Stimulated activated CD4-positive, alpha-beta T cell treated with anti-CD3 and anti-CD28 coated beads, Interleukin-2, amount 100 ng/mL, for 4 hours (primary cell): ENCODE measurements at places on chromosomes 5 and 9.

DNA sequence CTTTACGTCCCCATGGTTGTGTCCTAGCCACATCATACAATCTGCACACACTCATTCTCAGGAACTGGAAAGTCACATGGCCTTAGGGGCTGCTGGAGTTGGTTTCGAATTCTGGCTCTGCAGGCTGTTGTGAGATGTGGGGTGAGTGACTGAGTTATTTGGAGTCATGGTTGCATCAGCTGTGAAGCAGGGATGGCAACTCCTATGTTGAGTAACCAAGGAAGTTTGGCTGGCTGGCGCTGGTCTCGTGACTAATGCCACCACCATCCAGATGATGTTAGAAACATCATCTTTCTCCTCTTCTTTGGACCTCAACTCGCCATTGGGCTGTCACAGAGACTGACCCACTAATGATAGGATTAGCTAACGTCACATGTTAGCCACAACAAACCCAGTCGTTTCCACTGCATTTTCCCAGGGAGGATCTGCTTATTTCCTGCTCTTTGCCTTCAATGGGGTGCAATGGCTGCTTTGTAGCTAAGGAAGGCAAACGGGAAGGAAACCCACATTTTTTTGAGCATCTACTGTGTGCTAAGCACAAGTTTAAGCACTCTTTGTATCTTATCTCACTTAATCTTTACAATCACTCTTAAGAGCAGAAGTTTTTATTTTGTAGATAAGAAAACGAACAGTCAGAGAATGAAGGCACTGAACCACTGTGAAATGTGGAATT lies 78.1 kb upstream of the UBTD2 start:
- no peak for DNase-seq

GRCh38 chr5:53406630-53407316 lies 73.7 kb upstream of the FST start:
- no peak for DNase-seq

DNA sequence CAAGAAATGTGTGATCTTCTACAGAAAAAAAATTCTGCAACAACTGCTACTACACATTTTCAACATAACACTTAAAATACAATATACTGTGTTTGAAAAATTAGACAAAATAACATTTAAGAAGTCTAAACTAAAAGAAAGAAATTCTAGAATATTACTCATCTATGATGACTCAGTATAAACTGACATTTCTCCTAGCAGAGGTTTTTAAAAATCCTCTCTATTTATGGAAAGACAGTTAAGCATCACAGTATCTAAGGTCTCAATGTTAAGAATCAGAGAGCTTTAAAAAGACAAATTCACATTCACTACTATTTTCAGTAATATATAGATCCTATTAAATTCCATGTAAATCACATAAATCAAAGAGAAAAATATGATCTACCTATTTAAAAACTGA lies 61.3 kb downstream of the NR2F1-AS1 start:
- no peak for DNase-seq

- no peak for DNase-seq
Observed at GRCh38 chr9:35056571-35057270, 15.7 kb downstream of the VCP start.

GRCh38 chr5:1806974-1807373 lies 5.8 kb downstream of the NDUFS6 start:
- DNase-seq = no peak

- DNase-seq = no peak
Observed at GRCh38 chr9:120971938-120972337, 45.3 kb upstream of the TRAF1 start.

DNA sequence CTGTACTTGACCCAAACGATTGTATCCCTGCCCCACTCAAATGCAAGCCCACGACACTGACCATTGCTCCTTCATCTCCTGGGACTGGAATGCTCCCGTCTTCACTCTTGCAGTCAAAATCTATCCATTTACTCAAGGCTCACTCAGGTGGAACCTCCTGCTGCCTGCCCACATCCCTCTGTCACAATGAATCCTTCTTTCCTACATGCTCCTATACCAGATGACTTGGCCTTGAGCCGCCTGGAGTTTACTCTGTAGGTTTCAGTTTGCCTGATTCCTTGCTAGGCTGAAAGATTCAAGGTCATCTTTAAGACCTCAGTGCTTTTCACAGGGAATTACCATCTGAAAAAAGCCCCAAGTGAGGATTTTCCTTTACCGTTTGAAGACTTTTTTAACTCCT lies 264.1 kb downstream of the GLIS3 start:
- no peak for DNase-seq

- DNase-seq = peak; percentile 24
Observed at GRCh38 chr9:96327694-96328352, 25.8 kb upstream of the HSD17B3 start.

DNA sequence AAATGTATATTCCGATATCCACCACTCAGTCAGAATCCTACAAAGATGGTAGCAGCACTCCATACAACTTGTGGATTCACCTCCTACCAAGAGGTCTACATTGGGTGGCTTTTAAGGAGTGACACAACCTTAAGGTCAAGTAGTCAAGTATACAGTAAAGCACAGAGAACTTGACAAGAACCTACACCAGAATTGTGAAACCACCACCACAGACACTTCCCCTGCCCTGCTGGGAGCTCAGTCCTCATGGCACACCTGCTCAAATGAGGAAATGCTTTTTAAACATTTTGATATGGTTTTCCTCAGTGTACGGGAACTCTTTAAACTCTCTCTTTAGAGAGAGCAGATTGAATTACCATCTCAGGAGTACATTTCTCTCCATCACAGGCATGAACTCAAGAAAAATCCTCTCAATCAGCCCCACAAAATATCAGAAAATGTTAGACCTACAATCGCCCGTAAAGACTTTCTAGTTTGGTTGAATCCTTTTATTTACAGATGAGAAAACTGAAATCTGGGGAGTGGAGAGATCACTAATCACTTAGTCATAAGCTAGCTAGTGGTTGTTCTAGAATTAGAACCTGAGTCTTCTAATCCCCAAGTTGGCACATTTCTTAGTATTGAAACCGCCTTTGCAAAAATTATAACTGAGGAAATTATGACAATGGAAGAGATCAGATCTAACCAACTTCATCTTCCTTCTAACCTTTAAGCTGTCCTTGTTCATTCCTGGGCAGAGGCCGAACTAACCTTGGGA lies 38.5 kb upstream of the NR4A3 start:
- no peak for DNase-seq

- no peak for DNase-seq
Observed at GRCh38 chr9:109274884-109275730, 45.8 kb downstream of the EPB41L4B start.

DNA sequence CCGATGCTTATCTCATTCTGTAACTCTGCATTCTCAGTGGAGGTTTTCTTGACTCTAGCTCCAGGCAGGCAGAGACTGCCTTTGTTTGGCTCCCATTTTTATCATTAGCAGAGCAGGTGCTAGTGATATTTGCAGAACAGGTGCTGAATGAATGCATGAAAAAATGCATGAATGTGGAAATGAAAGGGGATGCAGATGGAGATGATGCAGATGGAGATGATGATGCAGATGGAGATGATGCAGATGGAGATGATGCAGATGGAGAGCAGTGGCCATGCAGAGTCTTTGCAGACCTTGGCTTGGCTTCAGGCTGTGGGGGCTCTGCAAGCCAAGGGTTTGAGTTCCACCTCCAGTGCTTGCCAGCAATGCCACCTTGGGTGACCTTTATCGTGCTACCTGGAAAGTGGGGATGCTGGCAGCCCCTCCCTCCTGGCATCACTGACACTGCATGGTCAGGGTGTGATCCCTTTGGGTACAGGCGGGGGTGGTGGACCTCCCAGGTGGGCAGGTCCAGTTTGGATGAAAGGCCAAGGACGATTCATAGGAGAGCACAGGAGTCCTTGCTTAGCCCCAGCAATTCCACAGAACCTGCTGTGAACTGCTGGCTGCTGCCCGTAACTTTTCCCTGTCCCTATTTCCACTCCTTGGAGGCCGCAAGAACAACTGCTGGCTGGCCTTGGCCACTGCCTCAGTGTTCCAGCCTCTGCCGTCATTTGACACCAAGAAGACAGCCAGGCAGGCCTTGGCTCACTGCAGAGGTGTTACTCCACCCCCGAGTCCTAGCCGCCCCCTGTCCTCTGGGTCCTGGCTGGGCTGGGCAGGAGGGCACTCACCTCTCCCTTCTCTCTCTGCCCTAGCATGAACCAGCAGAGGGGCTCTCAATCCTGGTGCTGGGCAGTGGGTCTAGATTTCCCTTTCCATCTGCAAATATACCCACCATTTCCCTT lies 33.0 kb downstream of the ERGIC1 start:
- no peak for DNase-seq

GRCh38 chr9:1125741-1126140 lies 75.6 kb downstream of the DMRT2 start:
- no peak for DNase-seq

DNA sequence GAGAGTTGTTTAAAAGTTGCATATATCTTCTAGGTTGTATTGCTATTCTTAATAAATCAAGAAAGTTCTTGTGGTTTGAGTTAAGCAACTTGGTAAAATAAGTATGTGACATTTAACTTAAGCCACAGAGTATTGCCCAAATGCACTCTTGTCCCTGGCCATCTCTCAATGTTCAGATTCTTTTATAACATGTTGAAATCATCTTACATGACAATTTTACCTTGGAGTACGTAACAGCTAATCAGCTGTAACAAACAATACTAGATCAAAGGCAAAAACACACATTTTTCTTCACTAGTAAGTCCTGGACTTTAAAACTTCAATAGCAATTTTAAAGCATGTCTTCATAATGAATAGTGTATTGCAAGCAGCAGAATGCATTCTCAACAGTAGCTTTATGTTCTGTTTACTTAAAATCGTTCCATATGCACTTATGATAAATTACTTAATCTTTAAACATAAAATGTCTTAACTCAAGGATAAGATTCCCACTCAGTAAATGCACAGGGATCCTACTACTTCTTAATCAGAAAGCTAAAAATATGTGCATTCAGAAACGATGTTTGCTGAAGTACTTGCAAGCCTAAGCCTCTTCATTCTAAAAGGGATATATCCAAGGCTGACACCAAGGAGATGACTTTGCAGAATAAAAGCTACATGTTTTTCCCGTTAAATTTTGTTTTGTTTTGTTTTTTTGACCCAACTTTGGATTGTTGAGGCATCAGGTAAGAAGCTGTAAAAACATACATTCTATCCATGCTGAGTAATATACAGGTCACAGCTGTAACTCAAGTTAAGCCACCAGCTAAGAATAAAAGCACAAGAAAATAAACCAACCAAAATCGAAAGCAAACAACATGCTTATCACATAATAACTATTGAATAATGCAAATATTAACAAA lies 86.1 kb upstream of the NFIB start:
- DNase-seq = no peak

DNA sequence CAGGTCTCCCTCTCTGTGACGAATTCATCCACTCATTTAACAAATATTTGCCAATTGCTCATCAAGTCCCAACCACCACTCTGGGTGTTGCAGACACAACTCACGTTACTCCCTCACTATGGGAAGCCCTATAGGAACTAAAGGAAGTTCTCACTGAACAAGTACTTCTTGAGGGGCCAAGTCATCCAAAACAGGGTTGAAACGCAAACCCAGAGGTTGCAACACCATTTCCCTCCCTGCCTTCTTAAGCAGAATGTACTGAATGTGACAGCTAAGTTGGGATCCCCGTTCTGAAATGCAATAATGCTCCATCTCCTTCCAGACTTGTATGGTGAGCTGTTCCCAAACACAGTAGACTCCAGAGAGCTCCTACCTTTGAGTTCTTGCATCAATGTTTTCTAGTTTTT lies 34.3 kb downstream of the EPB41L4B start:
- DNase-seq = no peak

GRCh38 chr5:123690821-123691220 lies 178.8 kb downstream of the CSNK1G3 start:
- DNase-seq = no peak

- no peak for DNase-seq
Observed at GRCh38 chr5:110087829-110088228, 398.1 kb downstream of the MAN2A1 start.

- no peak for DNase-seq
Observed at GRCh38 chr5:138448481-138449398, 9.9 kb downstream of the REEP2 start.

GRCh38 chr5:103021314-103021713 lies 98.6 kb downstream of the GIN1 start:
- DNase-seq = no peak

DNA sequence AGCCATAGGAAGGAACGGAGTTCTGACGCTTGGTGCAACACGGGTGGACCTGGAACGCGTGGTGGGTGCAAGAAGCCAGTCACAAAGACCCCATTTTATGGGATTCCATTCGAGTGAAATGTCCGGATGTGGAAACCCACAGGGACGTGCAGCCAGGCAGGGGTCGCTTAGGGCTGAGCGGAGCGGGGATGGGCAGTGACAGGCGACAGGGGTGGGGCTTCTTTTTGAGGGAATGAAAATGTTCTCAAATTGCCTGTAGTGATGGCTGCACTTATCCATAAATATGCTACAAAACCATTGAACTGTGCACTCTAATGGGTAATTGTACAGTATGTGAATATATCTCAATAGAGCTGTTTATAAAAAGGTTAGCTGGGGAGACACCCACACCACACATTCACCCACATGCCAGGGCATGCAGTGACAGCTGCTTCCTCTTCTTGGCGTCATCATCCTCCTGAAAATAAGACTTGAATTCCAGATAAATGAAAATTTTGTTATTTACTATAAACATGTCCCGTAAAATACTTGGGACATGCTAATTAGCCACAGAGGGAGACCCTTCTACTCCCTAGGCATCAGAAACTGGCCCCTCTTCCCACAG lies 71.3 kb upstream of the OLFM1 start:
- no peak for DNase-seq

- no peak for DNase-seq
Observed at GRCh38 chr9:129042016-129042415, 5.6 kb downstream of the MIGA2 start.

DNA sequence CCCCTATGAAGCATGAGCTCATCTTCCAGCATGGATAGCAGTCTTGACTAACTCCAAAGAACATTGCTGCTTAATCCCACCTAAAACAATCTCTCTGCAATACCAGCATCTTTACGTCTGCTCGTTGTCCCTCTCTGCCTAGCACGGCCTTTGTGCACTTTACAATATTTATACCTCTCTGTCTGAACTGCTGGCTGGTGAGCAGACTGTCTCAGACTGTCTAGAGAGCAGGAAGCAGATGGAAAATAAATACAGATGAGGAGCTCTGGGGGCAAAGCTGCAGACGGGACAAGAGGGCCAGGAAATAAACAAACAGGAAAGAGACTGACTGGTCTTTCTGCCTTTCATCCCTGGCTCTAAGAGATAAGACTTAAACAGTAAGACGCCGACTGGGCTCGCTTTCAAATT lies 224.8 kb downstream of the ENC1 start:
- no peak for DNase-seq

DNA sequence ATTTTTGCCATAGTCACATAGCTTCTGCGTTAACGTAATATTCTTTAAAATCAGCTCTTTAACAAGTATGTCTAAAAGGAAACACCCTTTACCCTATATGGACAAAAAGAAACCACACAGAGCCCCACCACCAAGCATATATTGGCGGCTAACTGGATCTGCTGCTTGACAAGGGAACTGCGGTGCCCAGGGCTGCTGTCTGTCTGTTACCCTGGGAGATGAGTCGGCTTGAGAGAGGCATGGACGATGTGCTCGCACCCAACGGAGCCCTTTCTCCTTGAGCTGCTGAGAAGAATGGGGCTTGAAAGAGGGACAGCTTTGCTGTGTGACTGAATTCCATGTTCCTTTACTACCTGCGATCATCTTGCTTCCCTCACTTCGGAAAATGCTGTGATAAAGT lies 158.6 kb upstream of the SHB start:
- DNase-seq = no peak
